ENCODE measurements at places on chromosomes 6 and 20. TPM values are rescaled to one million over a fixed set of nuclear protein-coding genes. Genes with fewer than 3 reads are reported as not detected.

Gene SERPINB1
- 60.5 TPM for total RNA-seq

Gene HLA-DQA1
- 628 TPM for total RNA-seq

Gene PEDS1
- total RNA-seq = 9.9 TPM

Gene TMEM239
- not detected for total RNA-seq

Measured in activated B cell treated with CpG ODN at 0.5 μM for 24 hours (primary cell).